CD4-positive, alpha-beta T cell treated with Interleukin-4 for 1 hour (primary cell): ENCODE measurements at places on chromosomes 1 and 21.

DNA sequence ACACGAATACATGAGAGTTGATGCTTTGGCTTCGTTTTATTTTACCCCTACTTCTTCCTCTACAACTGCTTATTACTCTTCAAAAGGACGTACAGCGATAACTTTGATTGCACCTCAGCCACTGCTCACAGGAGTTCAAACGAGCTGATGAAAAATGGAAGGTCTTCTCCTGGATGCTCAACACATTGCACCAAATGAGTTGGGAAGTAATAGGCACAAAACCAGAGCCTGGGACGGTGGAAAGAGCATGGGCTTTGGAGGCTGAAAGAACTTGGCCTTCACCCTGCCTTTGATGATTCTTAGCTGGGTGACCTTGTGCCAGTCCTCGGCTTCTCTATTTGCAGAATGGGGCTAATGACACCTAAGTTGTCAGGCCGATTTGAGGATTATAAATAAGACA, 4.8 kb downstream of the CD53 start:
- no peak for DNase-seq

DNA sequence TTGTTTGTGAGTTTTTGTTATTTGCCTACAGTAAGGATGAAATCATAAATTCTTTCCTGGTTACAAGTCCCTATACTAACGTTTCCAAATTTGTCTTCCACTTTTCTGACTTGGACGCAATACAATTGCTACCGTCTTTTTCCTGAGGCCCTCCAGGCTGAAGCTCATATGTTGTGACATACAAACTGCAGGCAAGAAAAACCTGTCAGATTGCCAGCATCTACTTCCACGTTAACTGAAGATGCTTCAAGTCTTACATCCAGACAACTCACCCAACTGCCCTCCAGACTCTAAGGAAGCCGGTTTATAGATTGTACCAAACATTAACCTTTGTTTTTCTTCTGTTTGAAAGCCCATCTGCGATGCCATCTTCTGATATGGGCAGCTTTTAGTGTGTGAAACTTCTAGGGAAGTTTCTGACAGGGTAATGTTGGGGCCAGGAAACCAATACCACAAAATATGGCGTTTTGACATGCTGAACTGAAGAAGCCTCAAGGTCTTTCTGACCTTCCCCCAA, 21.4 kb upstream of the RNF11 start:
- DNase-seq = no peak

DNA sequence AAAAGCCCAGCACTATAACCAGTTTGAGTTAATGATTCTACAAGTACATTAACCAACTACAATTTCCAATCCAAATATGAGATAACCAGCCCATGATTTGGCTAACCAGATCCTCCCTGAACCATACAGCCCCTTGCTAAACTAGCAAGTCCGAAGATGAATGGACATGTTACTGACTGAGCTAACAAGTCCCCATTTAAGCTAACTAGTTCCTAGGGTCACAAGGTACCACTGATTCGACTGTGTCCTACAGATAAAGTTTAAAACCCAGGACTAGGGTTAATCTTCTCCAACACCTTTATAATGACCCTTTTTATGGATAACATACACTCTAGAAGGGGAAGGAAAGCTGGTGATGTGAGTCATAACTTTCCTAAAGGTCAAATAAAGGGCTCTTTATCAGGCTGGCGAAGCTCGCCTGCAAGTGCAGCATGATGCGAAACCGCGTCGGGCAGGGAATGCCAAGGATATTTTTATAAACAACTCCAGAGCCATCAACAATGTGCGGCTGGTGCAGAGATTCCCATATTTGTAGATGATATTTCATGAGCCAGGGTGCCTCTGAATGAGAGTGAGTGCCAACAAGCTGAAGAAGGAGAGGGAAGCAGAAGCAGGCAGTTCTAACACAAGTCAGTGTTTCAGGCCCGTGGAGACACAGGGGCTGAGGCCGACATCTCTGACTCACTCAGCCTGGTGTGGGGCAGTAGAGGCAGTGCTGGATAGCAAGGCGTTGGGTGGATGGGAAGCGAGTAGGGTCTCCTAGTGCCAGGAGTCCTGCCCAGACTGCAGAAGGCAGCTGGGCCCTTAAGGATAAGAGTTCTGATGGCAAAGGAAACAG, 75.6 kb upstream of the ROR1 start:
- DNase-seq = no peak

- no peak for DNase-seq
Observed at GRCh38 chr1:213976665-213977485, 10.9 kb upstream of the PROX1 start.

DNA sequence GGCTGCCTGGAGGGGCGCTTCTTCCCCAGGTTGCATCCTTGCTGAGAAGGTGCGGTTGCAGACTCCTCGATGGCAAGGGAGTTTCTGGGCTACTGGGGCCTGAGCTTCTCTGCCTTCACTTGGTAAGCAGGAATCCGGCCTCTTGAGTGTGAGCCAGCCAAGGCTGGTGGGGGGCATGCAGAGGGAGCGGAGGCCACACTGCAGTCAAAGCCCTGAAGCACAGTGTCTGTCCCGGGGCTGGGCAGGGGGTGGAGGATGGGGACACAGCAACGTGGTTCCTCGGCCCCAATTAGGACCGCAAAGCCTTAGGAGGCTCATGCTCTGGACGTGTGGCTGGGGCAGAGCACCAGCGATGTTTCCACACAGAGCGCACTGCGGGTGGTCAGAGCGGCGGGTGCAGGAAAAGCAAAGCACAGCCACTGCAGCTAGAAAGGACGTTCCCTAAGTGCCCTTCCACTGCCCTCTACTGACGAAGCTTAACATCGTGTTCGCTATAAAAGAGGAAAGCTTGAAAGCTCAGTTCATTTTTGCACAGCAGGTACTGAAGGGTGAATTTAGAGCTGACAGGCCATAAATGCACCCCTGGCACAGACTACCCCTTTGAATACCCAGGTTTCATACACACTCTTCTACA, 60.7 kb upstream of the COG2 start:
- DNase-seq = no peak
